ENCODE measurements at places on chromosomes 4 and X.
A peak's percentile ranks its signal among the peaks of the same experiment; 100 is the strongest.

DNA sequence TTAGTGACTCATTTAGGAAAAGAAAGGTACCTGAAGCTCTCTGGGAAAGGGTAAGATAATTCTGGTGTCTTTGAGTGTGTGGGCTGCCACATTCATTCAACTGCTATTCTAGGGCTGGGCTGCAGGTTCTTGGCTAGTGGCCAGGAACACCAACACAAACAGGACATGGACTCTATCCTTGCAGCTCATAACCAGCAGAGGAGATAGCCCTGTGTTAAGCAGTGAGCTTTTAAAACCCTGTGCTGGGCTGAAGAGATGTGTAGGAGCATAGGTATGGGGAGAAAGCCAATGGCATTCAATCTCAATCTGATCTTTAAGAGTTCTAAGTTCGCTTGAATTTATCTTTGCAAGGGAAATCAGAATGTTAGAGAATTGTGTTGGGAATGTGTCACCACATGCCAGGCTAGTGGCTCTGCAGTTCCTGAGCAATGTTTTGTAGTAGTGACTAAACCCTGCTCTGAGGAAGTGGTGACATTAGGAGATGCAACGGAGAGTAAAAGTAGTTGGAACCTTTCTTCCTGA, 39.2 kb downstream of the SGMS2 start:
- no peak for DNase-seq

GRCh38 chr4:31974490-31975002, 1254.4 kb downstream of the PCDH7 start:
- no peak for DNase-seq

GRCh38 chr4:8320386-8320750, 50.8 kb downstream of the HTRA3 start:
- peak; percentile 20 for DNase-seq

DNA sequence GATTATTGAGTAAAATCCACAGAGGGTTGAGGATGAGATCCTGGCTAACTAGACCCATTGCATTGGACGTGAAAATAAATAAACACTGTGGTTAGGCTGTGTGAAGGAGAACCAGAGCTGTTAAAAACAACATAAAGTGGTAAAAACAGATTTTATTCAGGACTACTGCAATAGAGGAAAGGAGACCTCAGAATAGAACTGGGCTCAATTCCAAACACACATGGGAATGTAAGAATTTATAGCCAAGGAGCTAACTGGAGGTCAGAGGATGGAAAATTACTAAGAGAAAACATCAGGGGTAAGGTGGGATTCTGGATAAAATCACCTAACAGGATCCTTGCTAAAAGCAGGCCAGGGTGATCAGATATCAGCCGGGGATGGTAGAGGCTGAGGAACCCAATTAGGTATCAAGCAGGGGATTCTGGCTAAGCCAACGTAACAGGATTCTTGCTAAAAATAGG, 112.4 kb downstream of the RNF150 start:
- DNase-seq = no peak

All from stimulated activated CD8-positive, alpha-beta memory T cell treated with anti-CD3 and anti-CD28 coated beads, Interleukin-4, amount 100 ng/mL, for 48 hours (primary cell).